ENCODE measurements at places on chromosomes 11 and 22.

GRCh38 chr11:63643205-63643604 lies 28.0 kb downstream of the ATL3 start:
- H3K27ac ChIP-seq = no peak overlapping the region
- H3K36me3 ChIP-seq = peaks cover 25% of the 10 kb centered on the region
- no peak for DNase-seq
- no peaks in the 10 kb centered on the region for H3K27me3 ChIP-seq
- no peaks in the 10 kb centered on the region for H3K4me1 ChIP-seq
- no peak overlapping the region for H3K4me3 ChIP-seq

- no peak overlapping the region for H3K27ac ChIP-seq
- H3K4me3 ChIP-seq = no peak overlapping the region
- no peaks in the 10 kb centered on the region for H3K4me1 ChIP-seq
- no peak for DNase-seq
- no peaks in the 10 kb centered on the region for H3K36me3 ChIP-seq
- no peaks in the 10 kb centered on the region for H3K27me3 ChIP-seq
These were observed 47.7 kb downstream of the GAB4 start for GRCh38 chr22:16960220-16960883.

DNA sequence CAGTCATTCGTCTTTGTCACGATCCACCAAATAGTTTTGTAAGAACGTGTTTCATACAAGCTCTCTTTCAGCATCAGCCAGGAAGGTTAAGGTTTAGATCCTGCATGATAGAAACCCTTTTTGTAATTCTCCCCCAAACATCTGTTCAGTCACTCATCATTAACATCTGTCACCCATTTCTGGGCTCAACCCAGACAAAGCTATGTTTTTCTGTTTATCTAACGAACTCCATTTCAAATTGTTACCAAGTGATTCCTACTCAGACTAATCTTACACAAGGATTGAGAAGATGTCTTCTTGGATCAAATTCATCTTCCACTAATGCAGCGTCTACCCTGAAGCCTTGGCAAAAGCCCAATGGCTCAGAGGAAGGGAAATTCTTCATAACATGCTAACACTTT lies 58.8 kb downstream of the FZD4 start:
- no peaks in the 10 kb centered on the region for H3K4me1 ChIP-seq
- no peak overlapping the region for H3K4me3 ChIP-seq

DNA sequence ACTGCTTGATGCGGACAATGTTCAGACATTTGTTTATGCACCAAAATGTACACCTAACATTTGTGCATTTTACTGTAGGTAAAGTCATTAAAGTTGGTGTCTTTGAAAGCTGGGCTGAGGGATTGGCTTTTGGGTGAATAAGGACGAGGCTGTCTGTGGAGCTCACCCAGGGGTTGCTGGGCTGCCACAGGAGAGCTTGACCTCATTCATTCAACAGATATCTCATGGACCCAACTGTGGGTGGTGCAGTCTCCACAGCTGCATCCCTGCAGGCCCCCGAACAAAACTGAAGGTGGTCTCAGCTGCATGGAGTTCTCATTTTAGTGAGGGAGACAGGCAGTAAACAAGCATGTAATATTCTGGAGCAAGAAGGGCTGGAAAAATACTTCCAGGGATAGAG lies 32.7 kb downstream of the SGSM3 start:
- H3K27ac ChIP-seq = no peak overlapping the region
- peaks cover 41% of the 10 kb centered on the region for H3K36me3 ChIP-seq
- H3K27me3 ChIP-seq = no peaks in the 10 kb centered on the region
- H3K4me1 ChIP-seq = peaks cover 61% of the 10 kb centered on the region
- no peak for DNase-seq
- H3K4me3 ChIP-seq = no peak overlapping the region

DNA sequence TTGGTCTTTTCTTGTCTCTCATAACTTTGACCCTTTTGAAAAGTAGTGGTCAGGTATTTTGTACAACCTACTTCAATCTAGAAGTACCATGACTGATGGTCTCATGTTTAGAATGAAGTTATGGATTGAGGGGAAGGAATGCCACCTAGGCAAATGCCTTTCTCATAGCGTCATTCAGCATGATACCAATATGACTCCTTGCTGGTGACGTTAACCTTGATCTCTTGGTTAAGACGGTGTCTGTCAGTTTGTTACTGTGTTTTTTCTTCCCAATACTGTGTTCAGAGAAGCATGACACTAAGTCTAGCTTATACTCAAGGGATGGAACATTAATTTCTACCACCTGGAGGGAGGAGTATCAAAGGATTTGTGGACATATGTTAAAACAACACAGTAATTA lies 130.9 kb downstream of the KIF18A start:
- no peak for DNase-seq
- no peaks in the 10 kb centered on the region for H3K27me3 ChIP-seq
- no peak overlapping the region for H3K4me3 ChIP-seq
- no peak overlapping the region for H3K27ac ChIP-seq
- H3K4me1 ChIP-seq = no peaks in the 10 kb centered on the region
- no peaks in the 10 kb centered on the region for H3K36me3 ChIP-seq

- DNase-seq = peak; percentile 79
- peaks cover 23% of the 10 kb centered on the region for H3K4me1 ChIP-seq
- H3K27me3 ChIP-seq = no peaks in the 10 kb centered on the region
- H3K4me3 ChIP-seq = peak overlapping the region; percentile 92
These were observed 1.1 kb upstream of the CD6 start for GRCh38 chr11:60970369-60970774.

DNA sequence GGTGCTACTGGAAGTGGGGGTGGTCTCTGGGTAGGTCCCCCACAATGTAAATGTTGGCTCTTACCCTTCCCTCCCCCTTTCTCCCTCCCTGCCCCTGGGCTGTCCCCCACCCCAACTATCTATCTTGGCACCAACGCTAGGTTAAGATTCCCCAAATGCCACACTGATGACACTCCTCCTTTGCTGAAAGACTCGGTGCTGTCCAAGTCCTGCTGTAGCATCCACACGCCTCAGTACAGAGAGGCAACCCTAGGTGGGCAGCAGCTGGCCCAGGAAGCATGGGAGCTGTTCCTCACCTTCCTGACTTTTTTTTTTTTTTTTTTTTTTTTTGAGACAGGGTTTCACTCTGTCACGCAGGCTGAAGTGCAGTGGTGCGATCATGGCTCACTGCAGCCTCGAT lies 3.4 kb upstream of the KCTD17 start:
- peaks cover 13% of the 10 kb centered on the region for H3K4me1 ChIP-seq
- H3K4me3 ChIP-seq = no peak overlapping the region
- no peaks in the 10 kb centered on the region for H3K36me3 ChIP-seq

GRCh38 chr22:41523464-41524221 lies 20.6 kb downstream of the POLR3H start:
- H3K36me3 ChIP-seq = peaks cover 34% of the 10 kb centered on the region
- no peak overlapping the region for H3K4me3 ChIP-seq
- H3K27me3 ChIP-seq = no peaks in the 10 kb centered on the region
- DNase-seq = no peak
- peaks cover 15% of the 10 kb centered on the region for H3K4me1 ChIP-seq

DNA sequence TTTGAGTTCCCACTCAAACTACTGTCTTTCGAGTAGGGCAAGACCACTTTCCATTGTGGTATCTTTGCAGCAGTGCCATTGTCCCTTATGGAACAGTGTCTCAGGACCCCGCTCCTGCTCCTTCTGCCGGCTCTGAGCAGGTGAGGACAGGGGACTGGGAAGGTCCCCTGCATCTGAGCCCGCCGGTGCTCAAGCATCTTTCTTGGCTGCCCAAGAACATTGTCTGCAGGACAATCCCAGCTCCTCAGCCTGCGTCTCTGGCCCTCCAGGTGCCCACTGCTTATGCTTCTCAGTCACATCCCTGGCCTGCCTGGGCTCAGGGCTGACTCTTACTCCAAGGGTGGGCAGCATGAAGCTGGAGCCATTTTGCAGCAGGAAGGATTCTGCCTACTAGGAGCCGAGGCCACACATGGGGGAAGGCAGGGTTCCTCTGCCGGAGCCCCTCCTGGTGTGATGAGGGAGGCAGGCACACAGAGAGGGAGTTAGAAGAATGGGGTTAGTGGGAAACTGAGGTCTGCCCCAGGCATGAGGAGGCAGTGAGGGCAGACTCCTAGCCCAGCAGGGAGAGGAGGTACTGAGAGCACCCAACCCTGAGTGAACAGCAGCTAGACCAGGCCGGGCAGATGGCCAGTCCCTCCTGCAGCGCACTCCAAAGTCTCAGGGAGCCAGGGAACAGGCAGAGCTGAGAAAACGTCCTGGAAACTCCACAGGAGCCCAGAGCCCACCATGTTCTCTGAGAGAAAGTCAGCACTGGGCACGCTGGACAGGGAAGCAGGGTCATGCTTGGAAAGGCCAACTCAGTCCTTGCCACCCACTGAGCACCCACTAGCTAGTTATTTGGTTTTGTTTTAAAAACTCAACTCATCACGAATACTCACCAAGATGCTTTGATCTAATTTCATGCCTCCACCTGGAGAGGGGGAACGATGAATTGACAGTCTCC lies 7.5 kb upstream of the PPARA start:
- H3K27me3 ChIP-seq = no peaks in the 10 kb centered on the region
- no peak overlapping the region for H3K27ac ChIP-seq
- H3K4me1 ChIP-seq = no peaks in the 10 kb centered on the region
- H3K4me3 ChIP-seq = no peak overlapping the region
- no peak for DNase-seq

- no peak overlapping the region for H3K27ac ChIP-seq
- peaks cover 8% of the 10 kb centered on the region for H3K4me1 ChIP-seq
- DNase-seq = no peak
- no peaks in the 10 kb centered on the region for H3K27me3 ChIP-seq
These were observed 4.8 kb upstream of the FAM118A start for GRCh38 chr22:45304971-45305370.

GRCh38 chr11:82718821-82719220 lies 14.8 kb downstream of the FAM181B start:
- H3K27ac ChIP-seq = no peak overlapping the region
- no peaks in the 10 kb centered on the region for H3K27me3 ChIP-seq
- no peaks in the 10 kb centered on the region for H3K4me1 ChIP-seq
- H3K36me3 ChIP-seq = no peaks in the 10 kb centered on the region

DNA sequence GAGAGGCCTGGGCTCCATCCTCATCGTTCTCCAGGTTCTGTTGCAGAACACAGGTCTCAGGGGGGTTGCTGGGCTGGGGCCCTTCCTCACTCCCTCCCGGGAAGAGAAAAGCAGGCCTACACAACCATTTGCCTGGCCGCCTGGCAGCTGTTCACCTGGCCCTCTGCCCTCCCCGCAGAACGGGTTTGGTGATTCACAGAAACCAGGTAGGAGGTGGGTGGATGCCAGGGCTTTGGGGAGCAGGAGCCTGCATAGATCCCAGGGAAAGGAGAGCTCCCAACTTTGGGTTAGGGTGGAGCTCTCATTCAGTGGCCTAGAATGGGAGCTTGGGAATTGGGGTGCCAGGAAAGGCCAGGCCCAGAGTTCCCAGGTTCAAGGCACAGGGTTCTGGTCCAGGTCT lies 995 bp downstream of the TMEM134 start:
- no peaks in the 10 kb centered on the region for H3K36me3 ChIP-seq
- no peak for DNase-seq
- peaks cover 48% of the 10 kb centered on the region for H3K4me1 ChIP-seq
- H3K27me3 ChIP-seq = no peaks in the 10 kb centered on the region

DNA sequence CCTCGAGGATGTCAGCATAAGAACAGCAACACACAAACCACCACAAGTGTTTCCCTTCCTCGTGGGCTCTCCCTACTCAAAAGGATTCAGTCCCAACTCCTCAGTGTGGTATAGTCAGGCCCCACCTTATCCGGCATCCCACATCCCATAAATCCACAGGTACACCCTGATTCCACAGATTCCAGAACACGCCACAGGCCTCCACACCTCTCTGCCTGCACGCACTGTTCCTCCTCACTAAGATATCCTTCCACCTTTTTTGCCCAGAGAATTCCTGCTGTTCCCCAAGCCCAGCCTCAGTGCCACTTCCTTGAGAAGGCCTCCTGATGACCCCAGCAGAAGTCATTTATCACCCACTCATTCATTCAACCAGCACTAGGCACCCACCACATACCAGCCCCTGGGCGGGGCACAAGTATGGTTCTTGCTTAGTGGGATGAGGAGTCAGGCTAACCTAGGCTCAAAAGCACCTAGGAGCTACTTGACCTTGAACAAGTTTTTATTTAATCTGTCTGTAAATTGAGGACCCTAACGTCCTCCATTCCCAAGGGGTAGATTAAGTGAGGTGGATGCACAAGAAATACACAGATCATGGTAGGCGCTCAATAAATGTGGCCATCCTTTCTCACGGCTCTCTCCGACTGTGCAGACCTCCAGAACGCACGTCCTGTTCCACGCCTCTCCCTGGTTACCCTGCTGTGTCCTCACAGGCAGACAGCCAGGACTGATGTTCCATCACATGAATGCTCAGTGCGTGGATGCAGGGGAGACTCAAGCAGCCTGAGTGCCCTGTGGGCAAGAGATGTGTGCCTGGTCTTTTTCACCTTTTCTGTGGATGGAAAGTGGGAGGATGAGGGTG lies 2.1 kb upstream of the KCNJ4 start:
- H3K27ac ChIP-seq = no peak overlapping the region
- H3K4me1 ChIP-seq = peaks cover 18% of the 10 kb centered on the region
- DNase-seq = no peak
- peaks cover 36% of the 10 kb centered on the region for H3K27me3 ChIP-seq

DNA sequence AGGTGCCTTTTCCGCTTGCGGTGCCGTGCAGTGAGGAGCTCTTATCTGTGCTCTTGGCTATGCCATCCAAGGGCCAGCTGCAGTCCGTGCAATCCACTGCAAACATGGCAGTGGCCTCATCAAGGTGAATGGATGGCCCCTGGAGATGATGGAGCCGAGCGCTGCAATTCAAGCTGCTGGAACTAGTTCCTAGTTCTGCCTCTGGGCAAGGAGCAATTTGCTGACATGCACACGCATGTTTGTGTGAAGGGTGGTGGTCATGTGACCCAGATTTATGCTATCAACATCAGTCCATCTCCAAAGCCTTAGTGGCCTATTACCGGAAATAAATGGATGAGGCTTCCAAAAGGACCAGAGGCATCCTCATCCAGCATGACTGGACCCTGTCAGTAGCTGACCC lies 3.1 kb upstream of the EHD1 start:
- no peaks in the 10 kb centered on the region for H3K27me3 ChIP-seq
- no peaks in the 10 kb centered on the region for H3K36me3 ChIP-seq
- no peak for DNase-seq
- peaks cover 49% of the 10 kb centered on the region for H3K4me1 ChIP-seq

DNA sequence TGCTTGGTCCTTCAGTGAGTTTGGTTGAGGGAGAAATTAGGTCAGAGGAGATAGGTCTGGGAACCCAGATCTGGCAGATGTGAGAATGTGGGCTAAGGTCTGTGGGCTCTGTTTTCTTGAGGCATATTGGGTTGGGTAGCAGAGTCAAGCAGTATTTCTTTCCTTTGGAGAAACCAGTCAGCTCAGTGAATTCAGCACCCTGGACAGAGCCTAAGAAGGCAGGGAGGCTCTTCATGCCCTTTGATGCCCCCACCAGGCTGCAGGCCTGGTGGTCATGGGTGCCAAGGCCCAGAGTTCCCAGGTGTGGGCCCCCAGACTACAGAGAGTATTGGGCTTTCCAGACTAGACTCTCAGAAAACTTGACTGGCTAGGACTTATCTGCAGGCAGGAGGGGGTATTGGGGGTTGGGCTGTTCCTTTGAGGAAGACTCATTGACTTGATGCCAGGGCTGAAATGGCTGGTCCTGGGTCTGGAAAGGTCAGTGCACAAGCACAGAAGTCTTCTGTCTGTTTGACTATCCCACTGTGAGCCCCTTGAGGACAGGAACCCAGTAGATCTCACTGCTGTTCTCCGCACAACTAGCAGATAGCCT lies 45.3 kb upstream of the NECTIN1 start:
- no peaks in the 10 kb centered on the region for H3K36me3 ChIP-seq
- no peaks in the 10 kb centered on the region for H3K4me1 ChIP-seq
- H3K27ac ChIP-seq = no peak overlapping the region
- DNase-seq = no peak
